ENCODE measurements at places on chromosomes 7 and 10.

DNA sequence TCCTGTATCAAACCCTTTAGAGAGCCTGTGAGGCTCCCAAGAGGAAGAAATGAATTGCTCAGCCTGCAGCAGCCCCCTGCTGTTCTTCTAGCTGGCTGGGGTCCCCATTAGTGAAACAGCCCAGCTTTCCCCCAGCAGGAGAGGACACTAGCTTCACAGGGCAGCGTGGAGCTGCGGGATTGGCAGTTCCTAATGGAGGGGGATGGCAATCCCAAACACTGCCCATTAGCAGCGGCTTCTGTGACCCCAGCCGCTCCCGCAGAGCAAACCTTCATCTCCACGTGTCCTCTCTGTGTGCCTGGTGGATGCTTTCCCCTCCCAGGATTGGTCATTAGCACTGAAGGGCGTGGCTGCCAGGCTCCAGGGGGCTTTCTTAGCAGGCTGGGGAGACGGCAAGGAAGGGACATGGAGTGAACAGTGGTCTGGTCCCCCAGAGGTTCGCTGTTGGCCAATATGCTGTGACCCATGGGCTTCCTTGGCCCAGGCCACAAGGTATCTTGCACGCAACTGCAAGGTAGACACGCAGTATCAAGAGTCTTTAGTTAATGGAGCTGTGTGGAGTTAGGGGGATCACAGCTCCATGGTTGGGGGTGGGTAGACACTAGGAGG is 322.5 kb upstream of the ZMIZ1 start:
- DNase-seq, result no peak

- no peak for DNase-seq
Observed at GRCh38 chr7:131210618-131211017, 117.1 kb upstream of the MKLN1 start.

- DNase-seq, result no peak
Observed at GRCh38 chr10:1256432-1256725, 200.2 kb downstream of the WDR37 start.

GRCh38 chr7:83410989-83411591 is 237.8 kb downstream of the SEMA3E start:
- no peak for DNase-seq

GRCh38 chr10:129471447-129472175 is 4.6 kb downstream of the MGMT start:
- DNase-seq, result no peak

All from activated T-cell treated with anti-CD3 and anti-CD28 coated beads for 4 hours (primary cell).